CD4-positive, alpha-beta T cell treated with Interleukin-6 for 4 hours (primary cell): ENCODE measurements at places on chromosomes 11 and 22.
A peak's percentile ranks its signal among the peaks of the same experiment; 100 is the strongest.

- no peak for DNase-seq
Observed at GRCh38 chr11:110582728-110583432, 129.4 kb downstream of the ARHGAP20 start.

DNA sequence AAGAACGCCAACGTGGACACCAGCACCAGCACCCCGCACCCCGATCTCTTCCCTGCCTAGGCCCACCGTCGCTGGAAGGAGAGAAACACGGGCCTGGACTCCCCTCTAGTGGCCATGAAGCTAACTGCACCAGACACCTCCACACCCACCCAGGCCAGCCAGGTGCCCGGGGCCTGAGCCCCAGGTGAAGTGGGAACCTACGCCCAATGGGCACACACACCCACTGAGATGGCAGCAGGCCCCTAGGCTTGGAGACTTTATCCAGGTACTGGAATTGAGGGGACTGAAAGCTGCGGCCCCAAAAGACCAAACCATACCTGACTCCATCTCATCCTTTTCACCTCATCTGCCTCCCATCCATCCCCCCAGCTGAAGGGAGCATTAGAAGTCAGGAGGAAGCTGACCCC is 81.0 kb downstream of the BUD13 start:
- peak; percentile 56 for DNase-seq

- no peak for DNase-seq
Observed at GRCh38 chr11:66542362-66542761, 3.5 kb downstream of the ZDHHC24 start.

- DNase-seq, result no peak
Observed at GRCh38 chr11:969651-970205, 44.1 kb downstream of the AP2A2 start.

DNA sequence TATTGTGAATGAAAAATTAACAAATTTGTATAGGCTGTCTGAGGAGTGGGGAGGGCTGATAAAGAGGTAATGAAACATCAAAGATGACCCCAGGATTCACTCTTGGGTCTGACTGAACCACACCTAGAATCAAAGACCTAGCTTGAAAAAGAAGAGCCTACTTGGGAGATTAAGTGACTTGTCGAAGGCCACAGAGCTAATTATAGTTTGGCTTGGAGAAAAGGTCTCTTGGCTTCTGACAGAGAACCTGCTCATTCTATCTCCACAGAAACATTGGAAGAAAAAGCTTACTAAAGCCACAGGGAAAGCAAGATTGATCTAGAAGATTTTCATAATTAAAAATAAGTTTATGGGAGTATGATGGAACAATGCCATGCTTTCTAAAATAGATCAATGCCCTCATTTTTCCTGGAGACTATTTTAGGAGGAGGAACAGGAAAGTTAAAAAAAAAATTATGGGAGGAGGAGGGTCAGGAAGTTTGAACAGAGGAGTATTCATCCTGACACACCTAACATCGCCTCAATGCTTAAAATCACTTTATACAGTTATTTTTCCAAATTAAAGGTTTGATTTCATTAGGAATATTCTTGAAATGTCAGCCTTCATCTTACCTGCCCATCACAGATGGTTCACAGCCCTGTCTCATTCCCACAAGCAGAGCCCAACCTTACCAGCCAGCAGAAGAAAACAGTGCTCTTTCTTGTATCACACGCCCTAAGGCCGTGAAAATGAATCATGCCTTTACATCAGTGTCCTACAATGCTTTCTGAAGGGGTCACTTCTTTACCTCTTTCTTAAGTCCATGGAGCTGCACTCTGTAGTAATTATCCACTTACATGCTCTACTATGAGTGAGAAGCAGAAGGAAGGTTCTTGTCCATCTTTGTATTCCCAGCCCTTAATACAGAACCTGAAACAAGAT is 231.1 kb upstream of the MPPED2 start:
- no peak for DNase-seq

- no peak for DNase-seq
Observed at GRCh38 chr11:118088531-118088930, 1.8 kb upstream of the SMIM35 start.

DNA sequence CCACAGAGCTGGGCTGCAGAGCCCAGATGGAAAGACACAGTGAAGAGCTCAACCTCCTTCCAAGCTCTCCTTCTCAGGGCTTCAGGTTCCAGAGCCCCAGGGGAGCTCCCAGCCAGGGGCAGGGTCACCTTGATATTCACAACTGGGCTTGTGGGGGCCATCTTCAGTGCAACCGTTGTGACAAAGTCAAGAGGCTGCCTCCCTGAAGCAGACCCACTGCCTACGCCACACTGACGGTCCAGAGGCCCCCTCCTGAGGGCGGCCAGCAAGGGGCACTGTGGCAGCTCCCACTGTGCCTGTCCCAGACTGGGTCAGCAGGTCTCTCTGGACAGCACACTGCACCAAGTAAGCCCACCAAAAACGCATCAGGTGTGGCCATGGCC is 84.1 kb downstream of the DGCR2 start:
- DNase-seq, result no peak

DNA sequence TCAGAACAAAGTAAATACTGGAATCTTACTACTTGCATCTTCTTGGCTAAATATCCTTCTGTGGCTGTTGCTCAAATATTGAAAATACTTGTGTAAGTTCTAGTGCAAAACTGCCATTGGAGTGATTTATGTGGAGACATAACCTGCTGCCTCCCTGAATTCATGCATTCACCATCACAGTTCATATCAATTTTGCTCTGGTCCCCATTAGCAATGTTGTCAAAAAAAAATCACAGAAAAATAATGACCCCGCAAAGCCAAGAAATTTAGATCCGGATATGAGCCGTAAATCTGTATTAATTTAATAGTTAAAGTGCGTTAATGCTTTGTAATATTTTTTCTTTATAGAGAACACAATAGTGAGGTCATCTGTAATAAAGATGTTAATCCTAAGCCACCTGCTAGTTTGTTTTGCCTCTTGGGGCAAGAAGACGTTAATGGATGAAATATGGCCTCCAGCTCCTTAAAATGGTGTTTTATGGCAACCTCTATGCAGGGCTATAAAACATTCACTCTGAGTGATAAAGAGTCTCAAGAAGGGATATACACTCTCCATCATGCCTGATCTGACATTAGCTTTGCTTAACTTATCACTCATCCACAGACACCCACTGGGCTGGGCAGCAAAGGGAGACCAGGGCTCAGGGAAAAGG is 255.9 kb downstream of the INSC start:
- DNase-seq, result no peak

GRCh38 chr11:76510060-76511047 is 65.5 kb downstream of the EMSY start:
- DNase-seq, result no peak

DNA sequence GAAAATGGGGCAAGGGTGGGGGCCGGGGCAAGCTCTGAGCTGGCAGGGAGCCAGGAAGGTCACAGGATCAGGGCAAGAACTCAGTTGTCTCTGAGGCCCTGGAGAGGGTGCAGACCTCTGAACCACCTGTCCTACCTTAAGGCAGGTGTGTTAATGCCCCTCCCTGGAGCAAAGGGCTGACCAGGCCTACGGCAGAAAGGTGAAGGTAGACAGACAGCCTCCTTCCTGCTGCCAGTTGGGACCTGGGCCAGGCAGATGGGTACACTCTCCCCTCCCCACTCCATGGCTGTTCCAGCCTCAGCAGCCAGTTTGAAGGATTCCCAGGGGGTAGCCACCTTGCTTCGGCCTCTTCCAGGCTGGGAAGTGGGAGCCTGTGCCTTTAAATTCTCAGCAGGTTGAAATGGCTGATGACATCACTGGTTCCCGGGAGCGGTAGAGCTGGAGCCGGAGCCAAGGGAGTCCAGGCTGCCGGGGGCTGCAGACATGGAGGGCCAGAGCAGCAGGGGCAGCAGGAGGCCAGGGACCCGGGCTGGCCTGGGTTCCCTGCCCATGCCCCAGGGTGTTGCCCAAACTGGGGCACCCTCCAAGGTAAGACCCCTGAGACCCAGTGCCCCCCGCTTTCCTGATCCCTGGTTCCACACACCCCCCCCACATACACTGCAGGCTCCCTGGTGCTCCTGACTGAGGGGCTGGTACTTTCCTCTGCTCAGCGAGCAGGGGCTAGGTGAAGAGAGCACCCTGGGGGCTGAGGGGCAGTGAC is at the start of gene INPP5J:
TSS of gene INPP5J (plus strand) at position 435 of the 760 bp plus-strand sequence. CDS start at position 484, 49 bp downstream.
- no peak for DNase-seq

DNA sequence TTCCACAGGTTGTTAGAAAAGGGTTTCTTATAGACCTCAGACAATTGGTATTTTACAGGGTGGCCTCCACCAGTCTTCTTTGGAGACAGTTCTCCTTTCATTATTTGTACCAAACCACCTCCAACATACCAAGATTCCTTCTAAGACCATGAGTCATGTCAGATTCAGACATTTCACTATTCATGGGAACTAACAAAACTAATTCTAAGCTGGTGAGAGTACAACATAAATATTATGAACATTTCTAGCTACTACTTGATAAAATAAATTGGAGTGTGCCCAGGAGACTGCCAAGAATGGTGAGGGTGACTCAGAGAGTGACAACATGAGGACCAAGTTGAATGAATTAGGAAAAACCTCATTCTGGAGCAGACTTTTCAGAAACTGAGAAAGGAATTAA is 494.6 kb upstream of the LRRC4C start:
- DNase-seq, result no peak

DNA sequence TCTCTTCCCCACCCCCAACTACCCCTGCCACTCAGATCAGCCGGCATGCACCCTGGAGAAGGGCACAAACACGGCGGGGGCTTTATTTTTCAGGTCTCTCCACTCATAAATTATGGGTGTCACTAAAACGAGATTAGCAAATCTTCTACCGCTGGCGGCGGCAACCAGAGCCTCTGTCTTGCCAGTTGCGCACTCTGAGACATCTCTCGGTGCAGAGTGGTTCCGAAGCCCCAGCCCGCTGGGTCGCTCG is 125.3 kb upstream of the C11orf58 start:
- DNase-seq, result no peak

GRCh38 chr11:115256397-115257197 is 247.6 kb downstream of the CADM1 start:
- DNase-seq, result no peak

- no peak for DNase-seq
Observed at GRCh38 chr11:2666828-2667570, 32.8 kb downstream of the KCNQ1OT1 start.

- DNase-seq, result no peak
Observed at GRCh38 chr11:84145616-84146185, 859.5 kb upstream of the CCDC90B start.

- no peak for DNase-seq
Observed at GRCh38 chr11:37280200-37280599, 682.2 kb upstream of the RAG2 start.

GRCh38 chr11:129881570-129882170 is 13.7 kb downstream of the NFRKB start:
- DNase-seq, result peak; percentile 56

DNA sequence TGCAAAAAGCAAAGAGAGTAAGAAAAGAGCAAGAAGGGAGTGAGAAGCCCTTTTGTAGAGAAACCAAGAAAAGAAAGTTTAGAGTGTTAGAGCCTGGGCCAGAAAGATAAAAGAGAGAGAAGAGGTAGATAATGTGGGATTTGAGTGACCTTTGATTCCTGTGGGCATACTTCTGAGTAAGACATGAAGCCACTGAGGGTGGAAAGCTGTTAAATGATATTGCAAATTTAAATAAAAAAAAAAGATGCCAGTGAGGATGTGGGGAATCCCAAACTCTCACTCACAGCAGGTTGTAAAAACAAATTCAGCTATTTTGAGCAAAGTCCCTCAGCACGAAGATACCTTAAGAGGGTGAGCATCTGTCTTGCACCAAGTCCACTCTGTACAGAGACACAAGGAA is 59.4 kb upstream of the TOP3B start:
- DNase-seq, result no peak

- DNase-seq, result no peak
Observed at GRCh38 chr11:111456859-111457730, 55.1 kb downstream of the BTG4 start.

DNA sequence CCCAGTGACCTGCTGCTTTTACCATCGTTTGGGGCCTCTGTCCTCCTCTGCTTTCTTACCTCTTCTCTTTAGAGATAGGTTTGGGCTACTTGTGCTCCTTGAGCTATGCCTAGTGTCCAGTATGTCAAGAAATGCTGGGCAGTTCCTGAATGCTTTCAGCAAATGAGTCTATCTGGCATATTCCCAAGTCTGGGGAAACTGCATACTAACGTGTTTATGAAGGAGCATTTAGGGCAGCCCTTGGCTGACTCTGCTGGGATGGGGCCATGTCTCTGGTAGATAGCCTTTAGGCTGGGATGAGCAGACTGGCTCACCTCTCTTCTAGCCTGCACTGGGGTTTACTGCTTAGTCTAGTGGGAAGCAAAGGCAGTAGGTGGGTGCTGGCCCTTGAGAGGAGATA is 43.7 kb upstream of the SUSD2 start:
- DNase-seq, result no peak

DNA sequence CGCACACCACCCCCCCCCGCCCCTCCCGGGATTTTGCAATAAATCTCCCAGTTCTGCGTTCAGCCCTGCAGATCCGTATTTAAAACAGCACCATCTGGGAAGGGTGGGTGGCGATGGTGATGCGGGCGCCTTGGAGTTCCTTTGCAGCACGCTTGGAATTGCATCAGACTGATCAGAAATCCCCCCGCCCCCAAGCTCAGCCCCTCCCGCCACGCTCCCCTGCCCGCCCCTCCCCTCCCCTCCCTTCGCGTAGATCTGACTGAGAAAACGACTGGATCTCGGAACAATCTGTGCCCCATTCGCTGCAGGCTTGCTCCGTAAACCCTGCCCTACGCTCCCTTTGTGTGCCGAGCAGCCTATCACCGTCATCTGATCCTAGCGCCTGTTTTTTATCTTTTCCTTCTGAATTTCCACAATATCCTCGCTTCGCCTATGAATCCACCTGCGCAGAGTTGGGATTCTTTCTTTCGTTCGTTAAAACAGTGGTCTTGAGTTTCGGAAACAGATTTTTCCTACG is 18.1 kb upstream of the BDNF start:
- DNase-seq, result no peak

- no peak for DNase-seq
Observed at GRCh38 chr22:19022755-19023154, 86.7 kb upstream of the PRODH start.

- DNase-seq, result no peak
Observed at GRCh38 chr11:26983645-26984044, 10.3 kb upstream of the FIBIN start.

- no peak for DNase-seq
Observed at GRCh38 chr11:5605849-5606248, 9.4 kb downstream of the TRIM6 start.

DNA sequence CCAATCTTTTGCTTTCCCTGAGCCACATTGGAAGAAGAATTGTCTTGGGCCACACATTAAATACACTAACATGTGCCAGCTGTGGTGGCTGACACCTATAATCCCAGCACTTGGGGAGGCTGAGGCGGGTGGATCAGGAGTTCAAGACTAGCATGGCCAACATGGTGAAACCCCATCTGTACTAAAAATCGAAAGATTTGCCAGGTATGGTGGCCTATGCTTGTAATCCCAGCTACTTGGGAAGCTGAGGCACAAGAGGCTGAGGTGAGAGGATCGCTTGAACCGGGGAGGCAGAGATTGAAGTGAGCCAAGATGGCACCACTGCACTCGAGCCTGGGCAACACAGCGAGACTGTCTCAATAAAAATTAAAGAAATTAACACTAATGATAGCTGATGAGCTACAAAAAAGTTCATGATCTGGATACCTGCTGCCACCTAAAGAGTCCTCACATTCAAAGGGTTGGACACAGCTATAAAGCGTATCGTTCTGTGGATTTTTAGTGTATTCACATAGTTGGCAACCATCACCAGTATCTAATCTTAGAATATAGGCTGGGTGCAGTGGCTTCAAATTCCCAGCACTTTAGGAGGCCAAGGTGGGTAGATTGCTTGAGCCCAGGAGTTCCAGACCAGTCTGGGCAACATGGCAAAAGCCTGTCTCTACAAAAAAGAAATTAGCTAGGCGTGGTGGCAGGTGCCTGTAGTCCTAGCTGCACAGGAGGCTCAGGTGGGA is 3.4 kb upstream of the LDHC start:
- no peak for DNase-seq

GRCh38 chr11:65778431-65778900 is 2.3 kb downstream of the AP5B1 start:
- DNase-seq, result no peak
